B cell (primary cell): ENCODE measurements at places on chromosomes 7 and 10. TPM values are rescaled to one million over a fixed set of nuclear protein-coding genes. Genes with fewer than 3 reads are reported as not detected.
A peak's percentile ranks its signal among the peaks of the same experiment; 100 is the strongest.

GRCh38 chr7:20504060-20504459 is 111.4 kb upstream of the ABCB5 start:
- no peak for DNase-seq

DNA sequence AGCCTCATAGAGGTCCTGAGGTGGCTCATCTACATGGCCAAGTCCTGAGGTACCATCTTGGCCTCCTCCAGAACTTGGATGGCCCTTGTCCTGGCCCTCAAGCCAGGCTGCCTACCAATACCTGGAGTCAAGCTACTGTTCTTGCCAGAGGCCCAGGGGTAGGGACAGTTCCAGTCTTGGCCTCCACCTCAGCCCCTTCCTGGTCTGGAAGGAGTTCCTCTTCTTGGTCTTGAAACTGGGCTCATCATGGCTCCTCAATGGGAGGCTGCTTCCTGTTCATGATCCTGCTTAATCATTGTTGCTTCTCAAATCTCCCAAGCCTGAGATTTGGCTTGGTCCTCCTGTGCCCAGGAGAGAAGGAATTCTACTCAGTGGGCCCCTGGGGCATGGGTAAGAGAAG is 3.9 kb downstream of the HPS6 start:
- DNase-seq: no peak

DNA sequence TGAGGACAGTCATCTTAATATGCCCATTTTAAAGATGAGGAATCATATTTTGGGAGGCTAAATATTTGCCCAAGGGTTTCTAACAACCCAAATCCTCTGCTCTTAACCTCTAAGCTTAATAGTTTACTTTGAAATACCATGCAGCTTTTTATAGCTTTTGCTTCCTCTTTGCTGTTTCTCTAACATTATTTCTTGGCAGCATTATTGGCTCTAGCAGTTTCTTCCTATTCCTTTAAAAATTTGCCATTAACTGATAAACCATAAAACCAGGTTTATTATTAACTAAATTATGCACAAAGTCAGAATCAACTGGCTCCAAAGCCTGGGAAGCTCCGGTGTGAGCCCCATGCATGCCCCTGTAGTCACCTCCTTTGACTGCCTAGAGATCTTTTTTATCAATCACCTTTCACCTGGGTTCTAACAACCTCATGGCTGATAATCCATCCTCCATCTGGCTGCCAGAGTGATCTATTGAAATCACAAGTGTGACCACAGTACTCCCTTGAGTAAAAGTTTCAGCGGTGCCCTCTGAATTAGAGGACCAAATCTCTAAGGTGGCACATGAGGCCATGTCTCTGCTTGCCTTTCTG is 62.4 kb downstream of the ITGB8 start:
- DNase-seq: no peak

DNA sequence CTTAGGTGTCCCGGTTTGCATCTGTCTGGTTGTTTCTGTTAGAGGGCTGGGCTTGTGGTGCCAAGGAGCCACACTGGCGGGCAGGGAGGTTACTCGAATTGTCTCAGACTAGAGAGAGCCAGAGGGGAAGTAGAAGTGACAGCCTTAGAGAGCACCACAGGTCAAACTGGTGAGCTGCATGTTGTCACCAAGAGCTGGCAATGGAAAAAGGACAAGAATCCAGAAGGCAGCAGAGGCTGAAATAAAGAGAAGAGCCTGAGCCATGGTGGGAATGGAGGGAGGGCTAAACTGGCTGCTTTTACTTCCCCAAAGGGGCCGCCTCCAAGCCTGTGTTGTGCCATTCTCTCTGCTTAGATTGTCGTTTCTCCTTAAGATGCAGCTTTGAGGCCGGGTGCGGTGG is 31.1 kb upstream of the RHBDD2 start:
- no peak for DNase-seq

GRCh38 chr10:126017961-126018560 is 121.7 kb downstream of the FANK1 start:
- DNase-seq: no peak

GRCh38 chr7:116511552-116512519 is 12.3 kb downstream of the CAV2 start:
- DNase-seq: peak; percentile 57

GRCh38 chr10:113858541-113858940 is 4.1 kb downstream of the NHLRC2 start:
- no peak for DNase-seq

DNA sequence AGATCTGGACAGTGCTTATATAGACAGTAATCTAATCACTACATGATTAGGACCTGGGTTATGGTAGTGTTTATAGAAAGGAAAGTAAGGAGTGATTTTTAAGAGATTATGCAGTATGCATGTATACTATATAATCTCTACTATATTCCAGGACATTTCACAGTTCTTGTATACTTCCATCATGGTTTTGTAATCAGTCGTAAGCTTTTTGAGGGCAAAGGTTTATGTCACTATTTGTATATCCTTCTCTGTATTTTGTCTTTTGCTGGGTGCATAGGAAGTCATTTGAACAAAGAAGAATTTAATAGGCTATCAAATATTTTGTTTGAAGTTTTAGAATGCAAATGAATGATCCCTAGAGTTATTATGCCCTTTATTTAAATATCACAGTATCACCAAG is 39.2 kb downstream of the RSBN1L start:
- no peak for DNase-seq

DNA sequence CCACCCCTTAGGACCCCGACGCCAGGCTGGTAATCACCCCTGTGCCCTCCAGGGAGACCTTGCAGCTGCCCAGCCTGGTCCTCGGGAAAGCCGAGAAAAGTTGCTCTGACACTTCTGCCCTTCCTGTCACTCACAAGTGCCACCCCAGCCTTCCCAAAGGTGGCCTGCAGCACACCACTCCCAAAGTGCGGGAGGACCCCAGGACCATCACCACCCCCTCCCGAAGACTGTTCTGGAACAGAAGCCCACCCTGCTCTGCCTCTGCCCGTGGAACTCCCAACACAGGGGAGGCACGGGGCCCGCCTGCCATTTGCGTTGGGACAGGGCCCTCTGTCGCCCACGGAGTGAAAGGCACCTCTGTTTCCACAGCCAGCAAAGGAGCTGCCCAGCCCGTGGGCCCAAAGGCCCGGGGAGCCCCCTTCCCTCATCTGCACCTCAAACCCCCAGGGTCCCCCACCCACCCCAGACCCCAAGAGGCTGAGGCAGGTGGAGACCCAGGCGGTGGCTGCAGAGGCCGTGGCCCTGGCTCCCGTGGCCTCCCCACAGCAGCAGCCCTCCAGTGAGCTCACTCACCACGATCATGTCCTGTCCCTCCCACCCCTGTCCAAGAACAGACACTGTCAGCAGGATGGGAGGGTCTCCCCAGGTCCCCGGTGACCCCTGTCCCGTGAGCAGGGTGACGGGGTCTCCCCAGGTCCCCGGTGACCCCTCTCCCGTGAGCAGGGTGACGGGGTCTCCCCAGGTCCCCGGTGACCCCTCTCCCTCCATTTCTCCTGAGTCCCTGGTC is 47.8 kb upstream of the PPP2R2D start:
- DNase-seq: no peak

DNA sequence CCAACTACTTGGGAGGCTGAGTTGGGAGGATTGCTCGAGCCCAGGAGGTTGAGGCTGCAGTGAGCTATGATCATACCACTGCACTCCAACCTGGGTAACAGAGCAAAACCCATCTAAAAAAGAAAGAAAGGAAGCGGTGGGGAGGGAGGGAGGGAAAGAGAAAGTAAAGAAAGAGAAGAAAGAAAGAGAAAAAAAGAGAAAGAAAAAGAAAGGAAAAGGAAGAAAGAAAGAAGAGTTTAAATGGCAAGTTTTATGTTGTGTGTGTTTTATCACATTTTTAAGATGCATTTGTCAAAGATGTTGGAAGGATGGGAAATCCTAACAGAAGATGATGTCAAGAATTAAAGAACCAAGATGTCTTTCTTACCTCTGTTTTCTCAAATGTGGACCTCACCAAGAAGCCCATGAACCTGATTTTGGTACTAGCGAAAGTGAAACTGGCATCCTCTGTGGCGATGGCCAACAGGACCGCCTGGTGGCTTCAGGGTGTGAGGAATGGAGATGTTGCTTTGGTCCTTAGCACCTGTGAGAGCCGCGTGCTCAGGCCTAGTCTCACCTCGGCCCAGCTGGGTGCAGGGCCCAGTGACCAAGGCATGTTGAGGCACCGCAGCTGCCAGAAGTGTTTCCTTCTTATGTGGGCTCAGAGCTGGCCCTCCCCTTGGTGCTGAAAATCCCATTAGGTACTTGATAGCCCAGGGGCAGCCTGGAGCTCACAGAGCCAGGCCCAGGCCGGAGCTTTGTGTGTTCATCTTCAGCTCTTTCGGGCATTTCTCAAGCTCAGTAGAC is 9.8 kb downstream of the UCMA start:
- DNase-seq: no peak

DNA sequence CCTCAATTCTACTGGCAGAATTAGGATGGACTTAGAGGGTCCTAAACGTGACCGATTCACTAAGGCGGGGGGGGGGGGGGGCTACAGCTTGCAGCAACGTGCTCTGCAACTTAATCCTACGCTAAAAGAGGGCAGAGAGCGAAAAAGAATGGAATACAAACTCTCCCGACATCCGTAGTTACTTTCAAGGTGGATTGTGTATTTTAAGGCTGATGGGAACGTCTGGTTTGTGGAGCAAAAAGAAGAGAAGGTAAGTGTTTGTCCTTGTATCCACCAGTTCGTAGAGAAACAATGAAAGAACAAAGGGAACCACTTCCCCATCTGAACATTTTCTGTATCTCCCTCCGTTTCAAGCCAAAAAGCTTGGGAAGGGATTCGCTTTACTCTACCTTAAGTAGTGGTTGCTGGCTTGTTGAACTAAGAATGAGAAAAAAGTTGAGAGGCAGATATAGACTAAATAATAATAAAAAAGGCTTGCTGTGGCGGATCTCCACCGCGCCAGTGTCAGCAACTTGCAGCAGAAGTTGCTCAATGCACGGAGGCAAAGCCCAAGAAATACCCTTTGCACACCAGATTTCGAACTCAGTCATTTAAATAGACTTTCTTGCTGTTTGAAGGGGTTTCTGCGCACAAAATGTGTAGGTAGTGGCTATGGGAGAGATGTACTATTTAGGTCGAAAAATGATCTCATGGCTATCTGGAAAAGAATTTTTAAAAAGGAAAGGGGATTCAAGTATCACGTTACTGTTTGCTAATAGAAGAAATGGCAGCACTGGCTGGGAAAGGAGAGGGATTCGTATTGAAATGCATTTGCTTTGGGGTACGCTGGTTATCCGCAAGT is 736 bp downstream of the SKIDA1 start:
- peak; percentile 64 for DNase-seq

DNA sequence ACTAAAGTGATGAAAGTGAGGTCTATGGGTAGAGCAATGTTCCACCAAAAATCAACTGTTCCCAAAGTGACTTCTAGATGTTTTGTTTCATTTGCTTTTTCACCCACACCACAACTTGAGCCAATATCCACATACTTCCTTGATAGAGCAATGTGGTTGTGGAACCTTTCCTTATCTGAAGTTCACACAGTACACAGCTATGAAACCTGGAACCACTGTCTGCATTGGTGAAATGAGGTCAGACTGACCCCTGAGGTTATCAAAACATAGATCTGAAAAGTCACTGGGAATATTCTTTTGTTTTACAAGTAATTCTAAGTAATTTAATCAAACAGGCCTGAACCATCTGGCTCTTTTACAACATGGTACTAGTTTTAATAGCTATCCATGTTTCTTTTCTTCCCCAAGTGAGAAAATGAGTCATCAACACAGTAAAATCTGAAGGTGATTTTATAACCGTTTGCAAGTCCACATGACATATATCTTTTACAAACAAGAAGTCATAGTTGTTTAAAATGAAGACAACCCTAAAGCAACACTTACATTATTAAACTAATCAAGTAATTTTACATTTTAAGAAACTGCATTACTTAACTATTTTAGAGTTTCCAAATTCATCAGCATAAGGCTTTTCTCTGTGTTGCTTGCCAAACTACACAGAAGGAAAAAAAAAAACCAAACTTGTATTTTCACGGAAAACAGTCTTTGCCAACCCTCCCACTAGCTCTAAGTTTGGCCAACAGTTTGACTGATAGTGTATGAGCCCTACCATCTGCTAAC is 80.3 kb downstream of the LRRC17 start:
- DNase-seq: no peak

- no peak for DNase-seq
These were observed 39.0 kb upstream of the TECTB start for GRCh38 chr10:112244197-112244596.

The TCAF2 gene
- total RNA-seq: 15.9 and 16.0 TPM in 2 replicates

The TSPAN14 gene
- total RNA-seq: 54.9 and 55.3 TPM in 2 replicates

The NOS3 gene
- 0.39 TPM in 1 of 2 replicates, not detected in the other for total RNA-seq

The OR2A5 gene
- not detected in 2 replicates for total RNA-seq

The ACHE gene
- total RNA-seq: 0.15 and 0.24 TPM in 2 replicates

The SORBS1 gene
- total RNA-seq: 0.44 and 1.5 TPM in 2 replicates

The ANXA8 gene
- total RNA-seq: not detected in 2 replicates

The AKR1C3 gene
- 0.62 TPM in 1 of 2 replicates, not detected in the other for total RNA-seq

The ANTXRL gene
- not detected in 2 replicates for total RNA-seq

The TMEM196 gene
- total RNA-seq: not detected in 2 replicates

The OPN1SW gene
- not detected in 2 replicates for total RNA-seq

The RSPH10B2 gene
- 1.4 and 1.6 TPM in 2 replicates for total RNA-seq

The SYNPO2L gene
- total RNA-seq: 0.07 TPM in 1 of 2 replicates, not detected in the other

The TAS2R41 gene
- total RNA-seq: not detected in 2 replicates

The FOXI2 gene
- total RNA-seq: not detected in 2 replicates
